ENCODE measurements at places on chromosomes 13 and 19. TPM values are rescaled to one million over a fixed set of nuclear protein-coding genes. Genes with fewer than 3 reads are reported as not detected.

BCAM gene
- total RNA-seq = 86.2 TPM

EFNB2 gene
- 8.4 TPM for total RNA-seq

SYNGR4 gene
- total RNA-seq = not detected

HNRNPM gene
- 113 TPM for total RNA-seq

ZIM2 gene
- total RNA-seq = not detected

PGLYRP2 gene
- total RNA-seq = not detected

NOVA2 gene
- total RNA-seq = 3.7 TPM

Measured in Right ventricle myocardium superior (tissue), 1 donor.